Left renal pelvis (tissue), 4 donors: ENCODE measurements at places on chromosomes 12 and 14. TPM values are rescaled to one million over a fixed set of nuclear protein-coding genes. Genes with fewer than 3 reads are reported as not detected.
A peak's percentile ranks its signal among the peaks of the same experiment; 100 is the strongest.

- no peak for DNase-seq
Observed at GRCh38 chr12:24595652-24596235, 353.2 kb downstream of the BCAT1 start.

DNA sequence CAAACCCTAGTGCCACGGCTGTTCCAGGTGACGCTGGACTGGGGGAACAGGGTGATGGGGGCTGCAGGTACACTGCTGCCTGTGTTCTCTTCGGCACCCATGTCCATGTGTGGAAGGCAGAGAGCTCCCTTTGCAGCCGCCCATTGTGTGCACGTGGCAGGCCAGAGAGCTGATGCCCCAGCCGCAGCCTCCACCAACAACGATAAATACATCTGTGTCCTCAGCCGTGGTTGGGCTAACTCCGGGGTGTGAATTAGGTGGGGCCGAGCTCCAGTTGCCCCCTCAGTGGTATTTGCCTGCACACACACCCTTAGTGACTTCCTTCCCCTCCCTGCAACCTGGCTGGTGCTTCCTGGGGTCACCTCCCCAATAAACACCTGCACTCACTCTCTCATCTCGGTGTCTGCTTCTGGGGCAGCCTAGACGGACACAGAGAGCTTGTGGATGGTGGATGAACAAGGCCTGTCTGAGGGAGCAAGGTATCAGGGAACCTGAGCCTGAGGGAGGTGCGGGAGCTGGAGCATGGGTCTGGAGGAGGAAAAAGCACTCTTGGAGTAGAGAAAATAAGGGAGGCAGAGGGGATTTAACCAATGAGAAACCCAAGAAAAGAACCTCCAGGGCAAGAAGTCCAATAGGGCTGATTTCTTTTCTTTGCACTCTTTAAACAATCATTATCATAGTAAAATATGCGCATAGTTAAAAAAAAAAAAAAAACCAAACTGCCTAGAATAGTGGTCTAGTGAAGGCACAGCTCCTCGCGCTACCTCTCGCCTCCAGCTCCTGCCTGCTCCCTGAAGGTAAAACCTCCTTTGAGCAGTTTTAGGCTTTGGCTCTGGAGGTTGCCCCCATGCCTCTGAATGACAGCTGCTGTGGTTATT, 112.6 kb downstream of the ZNF664 start:
- no peak for DNase-seq

GRCh38 chr12:43337571-43338444, 214.2 kb downstream of the ADAMTS20 start:
- no peak for DNase-seq

The MMP17 gene
- 3.9 TPM for polyA plus RNA-seq

The GSG1 gene
- polyA plus RNA-seq, result 0.97 TPM

GRCh38 chr12:68532204-68532886, 78.4 kb upstream of the RAP1B start:
- no peak for DNase-seq

DNA sequence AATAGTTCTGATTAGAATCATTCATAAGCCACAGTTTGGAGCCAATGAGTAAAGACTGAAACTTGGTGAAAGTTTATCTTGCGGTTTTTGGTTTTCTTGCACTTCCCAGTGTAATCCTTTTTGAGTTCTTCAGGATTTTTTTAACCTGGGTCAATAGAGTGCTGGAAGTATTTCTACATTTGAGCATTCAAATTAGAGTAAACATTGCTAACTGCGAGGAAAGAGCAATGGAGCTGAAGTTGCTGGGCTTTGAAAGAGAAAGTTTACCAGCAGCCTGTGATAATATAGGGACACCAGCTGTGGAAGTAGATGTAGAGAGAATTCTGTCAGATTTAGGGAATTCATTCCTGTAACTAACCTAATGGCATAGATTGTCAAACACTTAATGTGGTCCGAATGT, 30.3 kb downstream of the ANO6 start:
- DNase-seq, result no peak

DNA sequence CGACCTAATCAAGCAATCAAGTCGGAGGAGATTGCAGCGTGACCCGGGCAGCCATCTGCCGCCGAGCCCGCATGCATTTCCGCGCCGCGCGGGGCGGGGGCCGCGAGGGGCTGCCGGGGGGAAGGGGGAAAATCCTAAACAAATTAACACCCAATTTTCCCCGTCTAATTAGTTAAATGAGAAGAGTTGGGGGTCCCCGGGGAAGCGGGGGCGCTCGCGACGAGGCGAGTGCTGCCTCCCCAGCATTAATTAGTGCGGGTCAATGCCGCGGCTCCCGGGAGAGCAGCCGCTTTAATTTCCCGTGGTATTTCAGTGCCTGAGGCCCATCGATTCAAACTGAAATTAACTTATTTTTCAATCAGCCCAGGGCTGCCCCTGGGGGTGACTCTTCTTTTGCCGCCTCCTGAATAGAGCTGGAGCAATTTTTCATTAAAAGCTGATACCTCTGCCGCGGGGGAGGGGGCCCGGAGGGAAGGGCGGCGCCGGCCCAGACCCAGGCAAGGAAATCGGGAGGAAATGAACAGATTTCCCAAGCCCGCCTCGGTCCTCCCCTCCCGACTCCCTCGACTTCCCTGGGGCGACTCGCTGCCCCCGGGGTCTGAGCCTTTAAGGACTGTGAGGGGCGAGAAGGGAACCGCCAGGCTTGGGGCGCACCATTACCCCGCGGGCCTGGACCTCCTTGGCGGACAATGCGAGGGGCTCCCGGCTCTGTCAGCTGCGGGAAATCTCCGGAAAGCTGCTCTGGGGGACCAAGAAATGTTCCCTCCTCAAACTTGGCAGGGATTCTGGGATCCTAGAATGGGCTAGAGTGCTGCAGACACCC, 18.9 kb downstream of the VSX2 start:
- DNase-seq, result no peak

GRCh38 chr14:58356268-58356667, 39.5 kb upstream of the TOMM20L start:
- DNase-seq, result no peak

The LBHD2 gene
- polyA plus RNA-seq, result not detected

GRCh38 chr14:23925523-23926075, 28.0 kb upstream of the DHRS4 start:
- DNase-seq, result no peak

The PCED1B gene
- 4.3 TPM for polyA plus RNA-seq

- DNase-seq, result peak; percentile 62
Observed at GRCh38 chr12:18250313-18250916, 10.9 kb upstream of the PIK3C2G start.

DNA sequence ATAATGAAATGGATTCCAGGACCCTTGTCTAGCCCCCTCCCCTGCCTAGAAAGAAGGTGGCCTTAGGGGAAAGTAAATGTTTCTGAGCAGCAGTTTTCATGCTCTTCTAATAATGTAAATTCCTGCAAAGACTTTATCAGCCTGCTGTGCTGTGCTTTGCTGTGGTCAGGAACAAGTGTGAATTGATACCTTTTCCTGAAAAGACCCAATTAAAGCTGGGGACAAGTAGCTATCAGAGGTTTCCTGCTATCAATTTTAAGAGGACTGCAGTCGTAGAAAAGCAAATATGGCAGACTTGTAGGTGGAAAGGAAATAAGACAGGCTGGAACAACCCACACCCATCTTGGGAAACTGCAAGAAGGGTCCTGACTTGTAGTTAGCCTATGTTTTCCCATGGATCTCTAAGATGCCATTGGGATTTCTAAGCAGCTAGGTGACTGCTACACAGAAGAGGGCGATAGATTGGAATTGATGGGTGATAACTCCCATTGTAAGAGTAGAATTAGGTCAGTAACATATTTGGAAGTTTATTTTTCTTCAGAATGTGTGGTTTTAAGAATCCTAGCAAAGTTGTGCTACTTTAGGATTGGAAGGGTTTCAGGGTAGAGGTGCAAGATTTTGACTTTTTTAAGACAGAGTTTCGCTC, 3.1 kb downstream of the DYNLL1 start:
- DNase-seq, result no peak

DNA sequence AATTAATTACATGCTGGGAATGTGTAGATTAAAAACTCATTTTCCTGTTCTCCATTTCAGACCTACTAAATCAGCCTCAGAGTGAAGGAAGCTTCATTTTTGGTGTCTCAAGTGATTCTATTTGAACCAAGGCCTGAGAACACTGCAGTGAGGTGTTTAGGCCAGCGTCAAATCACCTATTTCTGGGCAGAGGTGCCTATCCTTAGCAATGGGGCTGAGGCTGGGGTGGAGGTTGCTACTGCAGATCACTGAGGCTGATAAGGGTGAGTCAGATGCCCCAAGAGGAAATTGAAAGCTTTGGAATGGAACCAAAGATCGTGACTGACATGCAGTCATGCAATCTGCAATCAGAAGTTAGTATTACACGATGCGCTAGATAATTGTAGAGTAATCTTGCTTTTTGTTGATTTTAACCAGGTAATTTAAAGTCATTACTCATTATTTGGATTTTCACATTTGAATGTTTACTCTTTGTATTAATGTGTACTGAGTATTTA, 4.4 kb downstream of the TXNRD1 start:
- no peak for DNase-seq

DNA sequence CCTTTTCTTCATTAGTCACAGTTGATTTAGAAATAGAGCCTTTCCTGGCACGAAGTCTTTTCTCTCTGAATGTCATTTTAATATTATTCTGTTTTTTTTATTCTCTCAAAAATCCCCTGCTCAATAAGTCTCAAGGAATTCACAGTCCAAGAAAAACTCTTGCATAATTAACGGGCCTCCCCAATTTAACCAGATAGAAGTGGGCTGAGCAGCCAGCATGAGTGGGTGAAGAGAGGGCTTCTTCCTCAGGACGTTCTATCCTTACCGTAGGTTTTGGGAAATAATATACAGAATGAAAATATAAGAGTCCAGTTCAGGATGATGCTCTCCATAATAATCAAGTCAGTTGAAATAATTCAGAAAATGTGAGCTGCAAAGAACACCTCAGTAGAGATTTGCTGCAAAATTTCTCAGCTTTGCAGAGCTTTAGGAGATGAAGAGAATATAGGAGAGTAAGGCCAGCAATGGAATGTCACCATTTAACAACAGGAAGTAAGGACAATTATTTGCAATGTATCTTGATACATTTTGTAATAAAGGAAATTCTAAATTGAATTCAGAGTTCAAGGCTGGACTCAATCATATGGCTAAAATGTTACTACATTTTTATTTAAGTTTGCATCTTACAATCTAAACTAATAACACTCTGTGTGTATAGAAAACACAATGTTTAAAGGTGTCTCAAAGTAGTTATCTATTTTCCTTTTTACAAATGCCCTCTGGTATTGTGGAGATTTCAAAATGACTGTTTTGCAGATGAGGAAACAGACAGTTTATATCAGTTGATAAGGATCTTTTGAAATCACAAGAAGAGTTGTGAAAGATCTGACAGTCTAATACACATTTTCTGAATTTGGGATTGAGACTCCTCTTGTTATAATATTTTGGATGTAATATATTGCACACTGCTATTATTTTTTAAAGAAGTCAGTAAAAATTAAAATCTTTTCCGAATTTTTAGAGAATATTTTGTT, 1724.1 kb upstream of the SEL1L start:
- no peak for DNase-seq

DNA sequence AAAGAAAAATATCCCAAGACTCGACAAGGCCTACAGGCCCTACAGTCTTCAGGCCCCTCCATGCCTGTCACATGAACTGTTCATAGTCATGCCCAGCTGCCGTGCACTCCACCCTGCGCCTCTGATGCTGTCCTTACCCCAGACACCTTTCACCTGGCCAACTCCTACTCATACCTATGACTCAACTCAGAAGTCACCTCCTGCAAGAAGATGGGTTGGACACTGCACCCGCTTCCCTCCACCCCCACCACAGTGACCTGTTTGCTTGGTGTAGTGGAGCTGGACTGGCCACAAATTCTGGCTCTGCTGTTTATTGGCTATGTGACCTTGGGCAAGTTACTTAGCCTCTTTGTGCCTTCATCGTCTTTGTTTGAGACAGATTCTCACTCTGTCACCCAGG, 56.2 kb downstream of the PHETA1 start:
- DNase-seq, result no peak

The ARHGDIB gene
- polyA plus RNA-seq, result 43.1 TPM

- DNase-seq, result no peak
Observed at GRCh38 chr12:112615196-112615595, 176.4 kb upstream of the RPH3A start.

DNA sequence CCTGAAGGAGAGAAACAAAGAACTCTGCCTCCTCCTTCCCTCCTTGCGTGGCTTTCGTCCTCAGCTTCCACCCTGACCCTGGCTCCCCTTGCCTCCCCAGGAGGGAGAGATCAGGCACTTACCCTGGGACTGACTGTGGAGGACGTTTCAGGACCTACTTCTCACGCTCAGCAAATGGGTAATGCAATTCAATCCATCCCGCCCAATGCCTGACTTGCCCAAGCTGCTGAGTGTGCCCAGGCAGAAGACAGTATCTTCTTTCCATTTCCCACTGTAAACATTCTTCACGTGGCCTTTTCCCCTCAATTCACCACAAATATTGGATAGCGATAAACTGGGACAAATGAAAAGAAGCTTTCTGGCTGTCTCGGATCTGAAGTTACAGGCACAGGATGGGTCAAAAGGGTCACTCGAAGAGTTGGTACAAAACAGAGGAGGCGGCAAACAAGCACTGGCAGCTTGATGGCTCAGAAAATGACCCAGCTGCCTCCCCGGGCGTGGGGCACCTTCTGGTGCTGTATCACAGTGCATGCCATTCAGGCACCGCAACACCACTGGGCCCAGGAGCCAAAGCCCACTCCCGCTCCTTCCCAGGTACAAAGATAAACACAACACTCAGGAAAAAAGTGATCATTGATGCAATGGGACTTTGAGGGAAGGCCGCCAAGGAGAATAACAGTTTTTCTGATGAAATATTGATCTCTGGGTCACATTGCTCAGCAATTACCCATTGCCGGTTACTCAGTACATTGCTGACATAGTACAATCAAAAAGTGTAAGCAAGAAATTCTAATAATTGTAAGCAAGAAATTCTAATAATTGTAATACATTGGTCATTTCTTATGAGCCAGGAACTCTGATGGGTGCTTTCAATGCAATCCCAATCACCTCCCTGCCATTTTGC, 65.8 kb downstream of the TRIM9 start:
- DNase-seq, result no peak

GRCh38 chr12:96237465-96238077, 43.4 kb downstream of the ELK3 start:
- no peak for DNase-seq

DNA sequence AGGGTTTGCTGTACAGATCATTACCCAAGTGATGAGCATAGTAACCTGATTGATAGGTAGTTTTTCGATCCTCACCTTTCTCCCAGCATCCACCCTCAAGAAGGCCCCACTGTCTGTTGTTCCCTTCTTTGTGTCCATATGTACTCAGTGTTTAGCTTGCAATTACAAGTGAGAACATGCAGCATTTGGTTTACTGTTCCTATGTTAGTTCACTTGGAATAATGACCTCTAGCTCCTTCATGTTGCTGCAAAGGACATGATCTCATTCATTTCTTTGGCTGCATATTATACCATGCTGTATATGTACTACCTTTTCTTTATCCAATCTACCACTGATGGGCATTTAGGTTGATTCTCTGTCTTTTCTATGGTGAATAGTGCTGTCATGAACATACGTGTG, 181.6 kb upstream of the FOXG1 start:
- DNase-seq, result no peak

DNA sequence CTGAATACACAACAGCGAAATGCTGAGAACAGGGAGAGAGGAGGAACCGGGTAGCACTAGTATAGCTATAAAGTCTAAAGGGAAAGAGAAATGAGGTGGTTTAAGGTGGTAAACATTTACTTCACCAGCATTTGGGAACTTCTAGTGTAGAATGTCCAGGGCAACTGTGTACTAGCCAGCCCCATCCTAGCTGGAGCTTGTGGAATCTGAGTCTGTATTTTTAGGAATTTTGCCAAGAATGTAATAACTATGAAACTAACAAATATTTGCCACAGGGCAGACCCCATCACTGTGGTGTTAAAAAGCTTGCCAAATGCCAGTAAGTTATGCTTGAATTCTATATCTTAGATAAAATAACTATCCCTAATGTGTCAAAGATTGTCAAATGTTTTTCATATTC, 398.9 kb upstream of the MIS18BP1 start:
- DNase-seq, result no peak
